ENCODE measurements at places on chromosomes 5 and 9. TPM values are rescaled to one million over a fixed set of nuclear protein-coding genes. Genes with fewer than 3 reads are reported as not detected.

The RAD17 gene
- total RNA-seq, result 30.3 TPM

GRCh38 chr5:142324136-142324870, 518 bp downstream of the SPRY4 start:
- no peaks in the 10 kb centered on the region for H3K36me3 ChIP-seq
- peaks cover 24% of the 10 kb centered on the region for H3K4me1 ChIP-seq
- peak overlapping the region; percentile 88 for H3K27ac ChIP-seq
- H3K4me3 ChIP-seq, result peak overlapping the region; percentile 67
- no peaks in the 10 kb centered on the region for H3K27me3 ChIP-seq

The FGF18 gene
- not detected for total RNA-seq

The ARRDC1 gene
- total RNA-seq, result 148 TPM

DNA sequence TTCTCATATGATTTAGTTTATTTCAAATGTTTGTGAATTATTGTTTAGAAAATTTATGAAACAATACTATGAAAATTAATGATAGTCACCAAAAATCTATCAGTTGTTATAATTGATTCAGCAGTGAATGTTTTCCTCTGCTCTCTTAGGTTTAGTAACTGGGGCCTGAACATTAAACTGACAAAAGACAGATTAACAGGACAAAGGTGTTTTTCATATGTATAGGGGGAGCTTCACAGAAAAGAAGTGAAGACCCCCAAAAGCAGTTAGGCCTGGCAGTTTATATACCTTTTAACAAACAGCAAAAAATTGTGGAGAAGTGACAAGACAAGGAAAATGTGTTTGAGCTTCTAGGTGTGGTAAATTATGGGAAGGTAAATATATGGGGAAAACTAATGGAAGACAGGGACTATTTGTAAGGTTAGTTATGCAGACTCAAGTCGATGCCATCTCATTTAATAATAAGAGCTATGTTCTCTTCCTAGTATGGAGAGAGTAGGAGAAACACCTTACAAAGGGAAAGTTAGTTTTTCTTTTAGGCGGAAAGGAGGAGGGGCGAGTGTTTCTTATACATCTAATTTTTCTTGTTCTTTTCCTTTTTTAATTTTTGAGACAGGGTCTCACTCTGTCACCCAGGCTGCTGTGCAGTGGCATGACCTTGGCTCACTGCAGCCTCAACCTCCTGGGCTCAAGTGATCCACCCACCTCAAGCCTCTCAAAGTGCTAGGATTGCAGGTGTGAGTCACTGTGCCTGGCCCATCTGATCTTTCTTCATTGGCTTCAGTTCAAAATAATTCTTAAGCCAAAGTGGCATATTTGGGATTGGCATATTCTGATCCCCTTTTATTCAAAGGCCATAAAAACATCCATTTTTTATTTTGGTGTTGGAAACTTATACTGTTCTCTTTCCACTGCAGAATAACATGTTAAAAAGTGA, 77.8 kb downstream of the C9orf153 start:
- H3K36me3 ChIP-seq, result no peaks in the 10 kb centered on the region
- H3K4me1 ChIP-seq, result no peaks in the 10 kb centered on the region
- no peak overlapping the region for H3K27ac ChIP-seq
- H3K4me3 ChIP-seq, result no peak overlapping the region

- DNase-seq, result no peak
- no peak overlapping the region for H3K4me3 ChIP-seq
- H3K27me3 ChIP-seq, result no peaks in the 10 kb centered on the region
- no peak overlapping the region for H3K27ac ChIP-seq
Observed at GRCh38 chr9:128846680-128847030, 17.1 kb upstream of the SPOUT1 start.

GRCh38 chr5:139392324-139392677, 2.6 kb upstream of the MZB1 start:
- peaks cover 73% of the 10 kb centered on the region for H3K4me1 ChIP-seq
- peak overlapping the region; percentile 62 for H3K4me3 ChIP-seq
- no peaks in the 10 kb centered on the region for H3K27me3 ChIP-seq
- peak overlapping the region; percentile 78 for H3K27ac ChIP-seq
- no peaks in the 10 kb centered on the region for H3K36me3 ChIP-seq
- no peak for DNase-seq

DNA sequence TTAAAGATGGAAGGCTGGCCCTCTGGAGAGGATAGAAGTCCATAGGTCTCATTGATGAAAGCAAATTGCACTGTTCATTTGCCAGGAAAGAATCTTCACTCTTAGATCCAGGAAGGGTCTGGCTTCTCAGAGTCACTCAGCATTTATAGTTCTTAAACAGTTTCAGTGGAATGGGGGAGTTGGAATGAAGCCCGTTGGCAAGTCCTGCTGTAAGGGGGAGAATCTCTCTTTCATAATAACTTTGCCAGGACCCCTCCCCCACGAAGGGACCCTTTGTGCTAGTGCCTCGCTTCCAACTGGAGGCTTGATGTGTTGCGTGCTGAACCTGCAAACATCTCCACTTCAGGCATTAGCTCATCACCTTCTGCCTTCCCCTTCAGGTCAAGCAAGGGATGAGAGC, 57.1 kb downstream of the ENTREP1 start:
- H3K4me3 ChIP-seq, result no peak overlapping the region
- H3K27ac ChIP-seq, result no peak overlapping the region
- H3K36me3 ChIP-seq, result peaks cover 13% of the 10 kb centered on the region
- H3K4me1 ChIP-seq, result peaks cover 14% of the 10 kb centered on the region
- peak; percentile 45 for DNase-seq

Measured in stomach (tissue), 19 donors.